H1 (cell line): ENCODE measurements at places on chromosomes 4 and X. TPM values are rescaled to one million over a fixed set of nuclear protein-coding genes. Genes with fewer than 3 reads are reported as not detected.

The GSX2 gene
- total RNA-seq: not detected in 2 replicates

The MUC7 gene
- not detected in 2 replicates for total RNA-seq

The ASB9 gene
- total RNA-seq: 0.54 TPM in 1 of 2 replicates, not detected in the other

The CXCL1 gene
- 0.69 and 0.80 TPM in 2 replicates for total RNA-seq

The PCSK1N gene
- total RNA-seq: 4.5 TPM in 2 replicates

The DRP2 gene
- 0.20 and 0.25 TPM in 2 replicates for total RNA-seq

The MAGEB4 gene
- total RNA-seq: not detected in 2 replicates

The RPA4 gene
- 0.24 and 0.34 TPM in 2 replicates for total RNA-seq

The SAGE1 gene
- total RNA-seq: not detected in 2 replicates

The DCAF8L2 gene
- not detected in 2 replicates for total RNA-seq

The CT45A5 gene
- not detected in 2 replicates for total RNA-seq

The GABRA4 gene
- total RNA-seq: 0.33 and 0.37 TPM in 2 replicates
